MCF 10A (cell line): ENCODE measurements at places on chromosomes 12 and 14.

GRCh38 chr14:56730538-56731145 lies 79.6 kb downstream of the OTX2 start:
- no peak for DNase-seq

- DNase-seq: peak; percentile 77
These were observed 56.7 kb downstream of the MSRB3 start for GRCh38 chr12:65335021-65335714.

DNA sequence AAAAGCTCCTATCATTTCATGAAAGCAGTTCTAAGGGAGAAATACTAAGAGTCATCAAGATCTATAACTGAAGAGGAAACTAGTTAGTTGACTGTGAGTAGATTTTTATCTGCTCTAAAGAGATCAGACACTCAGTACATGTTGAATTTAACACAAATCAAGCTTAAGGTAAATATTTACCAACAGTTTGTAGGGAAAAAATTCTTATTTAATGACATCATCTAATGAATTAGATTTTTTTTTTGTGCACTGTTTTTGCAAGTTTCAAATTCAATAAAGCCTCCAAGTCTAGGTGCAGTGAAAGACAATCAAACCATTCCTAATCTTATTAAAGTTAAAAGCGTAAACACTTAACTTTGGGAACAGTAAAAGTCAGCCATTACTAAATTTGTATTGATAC lies 93.0 kb upstream of the PRKD1 start:
- no peak for DNase-seq

DNA sequence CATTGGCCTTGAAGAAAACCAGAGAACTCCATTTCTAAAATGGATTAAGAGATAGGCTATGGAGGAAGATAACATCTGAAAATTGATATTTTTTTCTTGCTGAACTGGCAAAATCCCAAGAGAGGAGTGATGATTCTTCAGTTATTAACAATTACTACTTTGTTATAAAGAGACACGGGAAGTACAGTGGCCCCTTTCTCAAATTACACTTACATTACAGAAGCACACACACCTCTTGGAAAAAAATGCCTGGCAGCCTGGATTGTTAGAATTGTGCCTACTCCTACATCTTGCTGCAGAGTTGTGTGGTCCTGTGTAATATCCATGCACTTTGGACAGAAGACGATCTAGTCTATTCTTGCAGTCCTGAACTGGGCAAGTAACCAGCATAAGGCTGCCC lies 71.7 kb downstream of the TGFB3 start:
- no peak for DNase-seq

GRCh38 chr12:120693848-120694247 lies 6.9 kb downstream of the MLEC start:
- DNase-seq: no peak

GRCh38 chr12:52216100-52216499 lies 16.9 kb upstream of the KRT7 start:
- DNase-seq: no peak

DNA sequence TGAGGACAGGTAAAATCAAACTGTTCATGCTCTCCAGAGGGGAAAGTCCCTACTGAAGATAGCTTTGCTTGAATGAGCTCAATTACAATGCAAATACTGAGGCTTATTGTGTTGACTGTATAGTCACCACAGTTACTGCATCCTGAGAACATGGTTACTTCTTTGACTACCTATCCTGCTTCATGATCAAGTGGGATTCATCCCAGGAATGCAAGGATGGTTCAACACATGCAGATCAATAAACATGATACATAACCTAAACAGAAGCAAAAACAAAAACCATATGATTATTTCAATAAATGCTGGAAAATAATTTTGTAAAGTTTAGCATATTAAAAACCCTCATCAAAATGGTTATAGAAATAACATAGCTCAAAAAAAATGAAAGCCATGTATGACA lies 32.9 kb upstream of the P2RX7 start:
- DNase-seq: no peak

- DNase-seq: peak; percentile 79
These were observed 142.8 kb downstream of the PAWR start for GRCh38 chr12:79547735-79548609.

GRCh38 chr14:77125281-77125801 lies 16.2 kb downstream of the ZDHHC22 start:
- no peak for DNase-seq

- no peak for DNase-seq
These were observed 22.5 kb upstream of the C14orf180 start for GRCh38 chr14:104557086-104557485.

DNA sequence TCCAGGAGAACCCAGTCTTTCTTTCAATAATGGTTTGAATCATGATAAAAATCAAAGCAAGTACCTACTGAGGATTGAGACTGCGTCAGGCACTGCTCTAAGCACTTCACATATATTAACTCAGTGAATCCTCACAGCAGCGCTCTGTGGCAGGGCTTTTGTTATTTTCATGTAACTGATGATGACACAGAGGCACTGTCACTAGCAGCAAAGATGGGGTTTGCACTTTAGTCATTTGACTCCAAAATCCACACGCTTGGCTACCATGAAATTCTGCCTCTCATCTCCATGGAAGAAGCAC lies 98.8 kb upstream of the GSC start:
- no peak for DNase-seq

DNA sequence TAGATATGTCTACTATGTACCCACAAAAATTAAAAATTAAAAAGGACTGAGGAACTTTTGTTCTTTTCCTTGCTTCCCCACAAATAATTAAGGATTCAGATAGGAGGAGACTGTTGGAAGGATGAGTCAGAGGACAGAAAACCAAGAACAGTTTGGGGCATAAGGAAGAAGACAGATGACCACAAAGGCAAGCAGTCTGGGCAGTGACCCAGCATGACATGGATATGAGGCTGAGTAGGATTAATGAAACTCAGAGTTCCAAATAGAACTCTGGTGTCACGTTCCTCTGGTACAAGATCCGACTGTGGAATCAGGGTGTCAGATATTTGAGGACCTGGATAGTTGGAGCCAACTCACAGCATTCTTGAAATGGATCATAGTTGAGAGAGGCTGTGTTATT lies 89.3 kb upstream of the SLC38A4 start:
- DNase-seq: peak; percentile 72

GRCh38 chr14:57574617-57575288 lies 81.1 kb upstream of the CCDC198 start:
- DNase-seq: peak; percentile 11

DNA sequence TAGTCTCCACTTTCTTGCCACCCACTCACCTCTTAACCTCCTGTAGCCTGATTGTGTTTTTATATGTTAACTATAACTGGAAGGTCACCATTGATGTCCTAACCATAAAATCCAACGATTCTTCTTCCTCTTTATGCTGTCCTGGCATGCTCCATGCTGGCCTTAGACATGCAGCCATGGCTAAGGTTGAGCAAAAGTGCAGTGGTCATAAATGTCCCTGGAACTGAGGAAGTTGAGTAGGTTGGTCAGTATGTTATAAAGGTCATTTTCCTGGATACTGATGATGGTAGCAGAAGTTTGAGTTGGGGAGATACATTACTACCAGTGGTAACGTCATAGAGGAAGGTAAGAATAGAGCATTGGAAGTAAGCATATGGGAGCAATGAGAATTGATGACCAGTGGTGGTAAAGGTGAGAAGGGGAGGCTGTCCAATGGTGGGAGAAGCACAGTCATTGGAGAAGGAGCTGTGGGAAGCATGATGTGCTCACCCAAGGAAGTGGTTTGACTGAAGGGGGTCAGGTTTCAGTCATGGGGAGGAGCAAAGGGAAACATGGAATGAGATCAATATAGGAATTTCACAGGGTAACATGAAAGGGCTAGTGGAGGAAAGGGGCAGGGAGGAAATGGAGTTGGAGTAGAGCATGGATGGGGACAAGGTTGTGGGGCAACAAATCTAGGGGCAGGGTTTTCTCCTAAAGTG lies 240.8 kb downstream of the DACT1 start:
- DNase-seq: no peak

DNA sequence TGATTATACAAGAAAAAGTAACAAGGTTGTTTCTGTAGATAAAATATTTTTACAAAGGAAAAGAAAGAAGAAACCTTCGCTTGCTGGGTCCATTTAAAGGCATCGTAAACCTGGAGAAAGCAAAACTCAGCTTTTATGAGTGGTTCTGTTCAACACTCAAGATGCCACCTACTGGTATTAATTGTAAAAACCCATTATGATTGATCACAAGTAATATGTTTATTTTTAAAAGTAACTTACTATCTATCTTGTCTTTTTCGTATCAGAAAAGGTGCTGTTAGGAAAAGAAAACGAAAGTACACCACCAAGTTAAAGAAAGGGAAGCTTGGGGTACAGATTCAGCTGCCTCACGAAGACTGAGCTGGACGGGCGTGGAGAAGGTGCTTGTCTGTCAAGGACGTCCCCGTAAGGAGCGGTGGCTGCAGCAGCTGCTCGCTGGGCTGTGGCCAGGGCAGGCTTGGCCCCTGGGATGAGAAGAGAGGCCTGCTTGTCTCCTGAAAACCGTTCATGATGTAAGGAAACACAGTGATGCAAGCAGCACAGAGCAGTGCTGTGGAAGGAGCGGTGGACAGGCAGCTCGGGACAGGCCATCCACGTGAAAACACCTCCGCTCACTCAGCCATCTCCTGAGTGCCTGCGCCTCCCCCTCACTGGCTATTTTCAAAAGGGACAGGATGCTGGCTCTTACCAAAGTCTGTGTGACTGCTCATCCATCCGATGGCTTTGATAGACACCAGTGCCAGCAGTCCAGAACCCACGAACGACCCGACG lies 25.0 kb downstream of the SLC15A4 start:
- no peak for DNase-seq

DNA sequence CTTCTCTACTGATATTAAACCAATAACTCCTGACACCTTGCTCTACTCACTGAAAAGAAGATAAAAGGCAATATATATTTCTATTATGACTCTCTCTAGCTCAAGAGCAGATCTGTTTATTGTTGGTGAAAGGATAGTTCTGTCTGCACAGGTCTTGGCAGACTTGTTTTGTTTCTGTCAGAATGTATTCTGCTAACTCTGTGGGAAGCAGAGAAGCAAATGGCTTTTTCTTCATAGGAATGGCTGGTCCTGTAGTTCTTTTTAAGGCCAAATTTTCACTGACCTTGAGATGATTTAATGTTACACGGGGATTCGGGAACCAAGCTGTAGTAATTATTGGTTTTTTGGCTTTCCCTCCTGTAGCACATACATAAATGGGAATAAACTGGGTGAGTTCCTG lies 512.1 kb downstream of the DIO2 start:
- DNase-seq: no peak

DNA sequence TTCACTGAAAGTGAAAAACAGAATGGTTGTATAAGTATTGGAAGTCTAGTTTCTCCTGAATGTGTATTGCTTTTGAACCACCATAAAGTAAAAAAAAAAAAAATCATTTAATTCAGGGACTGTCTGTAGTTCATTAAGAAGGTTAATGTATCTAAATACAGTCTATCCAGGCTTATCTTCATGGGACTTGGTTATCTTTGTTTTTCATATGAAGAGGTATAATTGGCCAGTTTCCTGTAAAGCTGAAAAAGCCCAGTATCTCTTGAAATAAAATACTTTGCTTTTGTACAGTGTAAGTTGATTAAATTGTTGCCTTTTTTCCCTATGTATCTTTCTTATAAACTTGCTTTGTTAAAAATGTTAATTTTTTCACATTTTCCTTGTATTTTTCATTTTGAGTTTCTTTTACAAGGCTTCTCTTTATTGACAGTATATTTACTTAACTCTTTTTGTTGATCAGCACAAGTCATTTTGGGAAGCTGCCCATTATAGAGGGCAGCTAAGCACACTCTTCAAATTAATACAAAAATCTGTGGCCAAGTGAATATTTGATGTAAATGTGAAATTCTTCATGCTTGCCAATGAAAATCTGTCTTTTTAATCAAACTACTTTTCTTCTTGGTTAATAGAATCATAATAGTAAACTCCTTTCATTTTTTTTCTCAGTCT lies 156.0 kb downstream of the TMTC3 start:
- no peak for DNase-seq

DNA sequence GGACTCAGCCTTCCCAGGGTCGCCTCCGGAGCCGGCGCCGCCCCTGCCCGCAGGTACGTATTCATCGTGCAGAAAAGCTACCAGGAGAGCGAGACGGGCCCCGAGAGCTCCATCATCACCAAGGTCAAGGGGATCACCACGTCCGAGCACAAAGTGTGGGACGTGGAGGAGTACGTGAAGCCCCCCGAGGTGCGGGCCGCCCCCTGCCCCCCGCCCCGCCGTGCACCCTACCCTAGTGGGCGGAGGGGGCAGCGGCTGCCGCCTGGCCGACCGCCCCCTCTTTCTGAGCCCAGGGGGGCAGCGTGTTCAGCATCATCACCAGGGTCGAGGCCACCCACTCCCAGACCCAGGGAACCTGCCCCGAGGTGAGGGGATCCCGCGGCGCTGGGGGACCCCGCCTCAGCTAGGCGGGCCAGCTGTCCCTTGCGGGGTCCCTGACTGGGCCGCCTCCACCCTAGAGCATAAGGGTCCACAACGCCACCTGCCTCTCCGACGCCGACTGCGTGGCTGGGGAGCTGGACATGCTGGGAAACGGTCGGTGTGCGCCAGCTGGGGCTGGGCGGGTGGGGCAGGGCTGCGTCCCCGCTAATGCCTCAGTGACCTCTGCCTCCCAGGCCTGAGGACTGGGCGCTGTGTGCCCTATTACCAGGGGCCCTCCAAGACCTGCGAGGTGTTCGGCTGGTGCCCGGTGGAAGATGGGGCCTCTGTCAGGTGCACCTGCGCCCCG lies 973 bp downstream of the P2RX2 start:
- no peak for DNase-seq

DNA sequence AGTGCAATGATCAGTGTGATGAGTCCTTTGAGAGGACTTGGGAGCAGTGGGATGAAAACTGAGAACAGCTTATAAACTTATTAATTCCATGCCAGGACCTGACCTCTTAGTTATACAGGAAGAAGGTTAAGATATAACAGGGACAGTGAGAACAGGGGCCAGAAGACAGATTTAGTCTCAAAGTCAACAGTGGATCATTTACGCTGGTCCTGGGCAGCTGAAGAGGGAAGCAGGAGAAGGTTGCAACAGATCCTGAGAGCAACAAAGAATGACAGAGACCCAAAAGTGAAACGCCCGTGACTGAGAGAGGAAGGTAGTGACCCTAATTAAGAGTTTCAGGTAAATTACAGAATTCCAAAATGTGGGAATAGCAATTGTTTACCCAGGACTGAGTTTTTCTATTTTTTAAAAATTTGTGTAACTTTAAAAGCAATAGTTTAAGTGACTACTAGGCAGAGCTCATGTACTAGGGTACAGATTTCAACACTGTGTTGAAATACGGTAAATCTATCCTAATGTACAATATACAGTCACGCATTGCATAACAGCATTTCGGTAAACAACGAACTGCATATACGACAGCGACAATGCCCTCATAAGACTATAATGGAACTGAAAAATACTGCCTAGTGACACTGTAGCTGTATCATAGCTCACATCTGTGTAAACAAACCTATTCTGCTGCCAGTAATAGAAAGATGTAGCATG lies 77.7 kb upstream of the GNPNAT1 start:
- no peak for DNase-seq
